ENCODE measurements at places on chromosomes 16 and 17. TPM values are rescaled to one million over a fixed set of nuclear protein-coding genes. Genes with fewer than 3 reads are reported as not detected.

- DNase-seq, result peak; percentile 10
Observed at GRCh38 chr16:11217651-11218603, 38.1 kb downstream of the SOCS1 start.

Gene TBC1D3K
- total RNA-seq, result not detected

DNA sequence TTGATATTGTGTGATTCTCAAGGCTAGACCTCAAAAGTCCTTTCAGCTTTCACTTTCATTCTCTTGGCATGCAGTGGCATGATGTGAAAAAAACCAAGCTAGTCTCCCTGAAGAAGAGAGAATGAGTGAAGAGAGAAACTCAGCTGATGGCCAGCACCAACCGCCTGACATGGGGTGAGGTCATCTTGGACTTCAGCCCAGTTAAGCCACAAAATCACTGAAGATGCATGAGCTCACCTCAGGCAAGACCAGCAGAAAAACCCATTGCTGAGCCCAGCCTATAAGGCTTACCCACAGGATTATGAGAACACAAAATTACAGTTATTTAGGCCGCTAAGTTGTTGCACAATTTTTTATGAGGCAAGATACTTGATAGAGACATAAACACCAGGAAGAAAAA is 496.5 kb downstream of the TOX3 start:
- DNase-seq, result no peak

DNA sequence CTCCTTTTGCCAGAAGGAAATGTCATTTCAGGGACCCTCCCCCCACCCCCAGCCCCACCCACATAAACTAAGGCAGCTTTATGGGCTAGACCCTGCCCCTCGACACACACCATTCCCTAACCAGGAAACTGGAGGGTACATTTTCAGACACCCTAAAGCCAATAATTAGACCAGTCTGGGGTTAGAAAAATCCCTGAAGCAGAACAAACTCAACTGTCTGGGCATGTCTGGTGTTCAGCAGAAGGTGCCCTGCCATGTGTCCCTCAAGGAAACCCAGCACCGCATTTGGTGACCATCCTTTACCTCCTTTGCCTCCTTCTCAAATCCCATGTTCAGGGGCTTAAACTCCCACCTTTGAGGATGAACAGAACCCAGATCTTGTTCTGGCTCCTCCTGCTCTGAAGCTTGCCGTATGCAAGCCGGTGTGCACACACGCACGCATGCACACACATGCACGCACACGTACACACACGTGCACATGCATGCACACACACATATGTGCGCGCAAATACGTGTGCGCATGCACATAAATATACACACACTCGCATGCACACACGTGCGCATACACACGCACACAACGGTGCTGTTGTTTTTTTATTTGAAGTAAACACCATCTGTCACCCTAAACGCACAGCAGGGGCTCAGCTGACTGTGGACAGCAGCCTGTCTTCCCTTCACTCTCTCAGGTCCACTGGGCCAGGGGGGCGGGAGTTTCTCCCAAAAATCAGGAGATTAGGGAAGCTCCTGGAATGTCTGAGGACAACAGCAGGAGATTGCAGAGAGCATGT is 156.8 kb upstream of the TNRC6C start:
- no peak for DNase-seq

- DNase-seq, result peak; percentile 6
Observed at GRCh38 chr16:83271970-83272575, 535.7 kb upstream of the HSBP1 start.

- DNase-seq, result peak; percentile 41
Observed at GRCh38 chr17:69450918-69451317, 36.4 kb downstream of the MAP2K6 start.

Data from astrocyte (in vitro differentiated cells and primary cell).